HCT116 (cell line): ENCODE measurements at places on chromosomes 1 and 21. TPM values are rescaled to one million over a fixed set of nuclear protein-coding genes. Genes with fewer than 3 reads are reported as not detected.

Gene TRIM46
- total RNA-seq: 3.8 TPM

Gene VAV3
- not detected for total RNA-seq

Gene COL11A1
- 0.05 TPM for total RNA-seq

GRCh38 chr1:245541369-245541768 is 386.6 kb downstream of the KIF26B start:
- DNase-seq: no peak

- no peak for DNase-seq
These were observed 21.9 kb upstream of the GPR157 start for GRCh38 chr1:9150582-9151327.

DNA sequence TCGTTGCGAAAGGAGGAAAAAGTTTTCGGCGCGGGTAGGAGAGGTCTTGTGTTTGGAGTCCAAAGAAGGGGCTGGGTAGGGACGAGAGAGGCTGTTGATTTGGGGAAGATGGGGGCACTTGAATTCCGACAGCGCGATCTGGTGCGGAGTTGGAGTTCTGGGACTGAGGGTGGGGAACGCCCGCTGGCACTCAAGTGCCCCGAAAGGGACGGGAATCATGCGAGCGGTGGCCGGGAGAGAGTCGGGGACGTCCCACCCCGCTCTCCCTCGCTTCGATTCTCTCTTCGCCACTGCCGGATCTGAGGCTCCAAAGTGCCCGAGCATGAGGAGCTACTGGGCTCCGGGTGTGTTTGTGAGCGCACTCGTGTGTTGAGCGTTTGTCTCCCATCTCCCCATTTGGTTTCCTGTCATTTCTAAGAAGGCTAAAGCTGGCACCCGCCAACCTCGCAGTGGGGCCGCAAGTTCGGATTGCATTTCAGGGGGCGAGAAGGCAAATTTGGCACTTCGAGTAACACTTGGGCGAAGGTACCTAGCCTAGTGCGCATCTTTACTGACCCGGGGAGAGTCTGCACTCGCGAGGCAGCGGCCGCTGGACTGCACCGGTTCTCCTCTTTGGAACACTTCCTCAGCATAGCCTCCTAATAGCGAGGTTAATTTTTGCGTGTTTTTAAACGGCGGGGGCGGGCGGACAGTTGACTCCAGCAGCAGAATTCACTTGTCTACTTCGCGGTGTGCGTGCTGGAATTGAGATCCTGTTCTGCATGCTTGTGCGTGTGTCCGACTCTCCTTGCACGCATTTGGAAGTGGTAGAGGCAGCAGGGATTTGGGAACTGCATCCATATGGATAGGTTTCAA is 1.2 kb downstream of the CHRM3 start:
- DNase-seq: no peak

DNA sequence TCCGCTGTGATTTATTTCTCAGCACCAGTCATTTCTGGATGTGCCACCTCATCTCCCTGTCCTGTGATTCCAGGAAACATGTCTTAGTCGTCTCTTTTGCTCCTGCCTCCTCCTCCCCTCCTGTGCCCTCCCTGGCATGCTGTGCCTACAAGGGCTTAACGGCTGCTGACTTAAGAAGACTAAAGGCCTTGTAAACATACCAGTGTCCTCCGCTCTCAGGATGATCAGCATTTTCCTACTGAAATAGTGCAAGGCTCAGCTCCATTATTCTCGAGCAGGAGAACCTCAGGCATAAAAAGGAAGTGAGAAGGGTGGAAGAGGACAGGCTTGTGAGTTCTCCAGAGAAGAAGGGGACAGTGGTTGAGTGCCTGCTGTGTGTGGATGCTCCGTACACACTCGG is 61.6 kb upstream of the RUNX3 start:
- no peak for DNase-seq

DNA sequence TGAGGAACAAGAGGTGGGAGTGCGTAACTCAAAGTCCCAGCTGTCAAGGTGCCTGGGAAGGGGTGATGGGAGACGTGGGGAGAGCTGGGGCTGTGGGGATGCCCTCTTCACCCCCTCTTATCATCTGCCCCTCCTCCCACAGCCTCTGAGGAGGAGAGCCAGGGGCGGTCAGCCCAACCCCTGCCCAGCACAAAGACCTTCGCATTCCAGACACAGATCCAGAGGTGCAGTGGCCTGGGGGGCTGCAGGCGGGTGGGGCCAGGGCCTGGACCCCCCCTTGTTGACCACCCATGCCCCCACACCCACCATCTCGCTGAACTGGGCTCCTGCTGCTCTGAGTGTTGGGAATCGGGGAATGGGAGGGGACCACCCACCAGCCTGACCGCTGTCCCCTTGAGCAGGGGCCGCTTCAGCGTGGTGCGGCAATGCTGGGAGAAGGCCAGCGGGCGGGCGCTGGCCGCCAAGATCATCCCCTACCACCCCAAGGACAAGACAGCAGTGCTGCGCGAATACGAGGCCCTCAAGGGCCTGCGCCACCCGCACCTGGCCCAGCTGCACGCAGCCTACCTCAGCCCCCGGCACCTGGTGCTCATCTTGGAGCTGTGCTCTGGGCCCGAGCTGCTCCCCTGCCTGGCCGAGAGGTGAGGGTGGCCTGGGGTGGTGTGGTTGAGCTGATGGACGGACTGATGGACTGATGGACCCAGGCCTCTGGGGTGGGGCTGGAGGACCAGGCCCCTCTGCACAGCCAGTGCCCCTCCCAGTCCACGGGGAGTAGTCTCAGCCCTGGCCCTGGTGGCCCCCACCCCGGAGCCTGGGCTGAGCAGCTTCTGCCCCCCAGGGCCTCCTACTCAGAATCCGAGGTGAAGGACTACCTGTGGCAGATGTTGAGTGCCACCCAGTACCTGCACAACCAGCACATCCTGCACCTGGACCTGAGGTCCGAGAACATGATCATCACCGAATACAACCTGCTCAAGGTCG is 29.7 kb downstream of the TRIM11 start:
- DNase-seq: no peak

DNA sequence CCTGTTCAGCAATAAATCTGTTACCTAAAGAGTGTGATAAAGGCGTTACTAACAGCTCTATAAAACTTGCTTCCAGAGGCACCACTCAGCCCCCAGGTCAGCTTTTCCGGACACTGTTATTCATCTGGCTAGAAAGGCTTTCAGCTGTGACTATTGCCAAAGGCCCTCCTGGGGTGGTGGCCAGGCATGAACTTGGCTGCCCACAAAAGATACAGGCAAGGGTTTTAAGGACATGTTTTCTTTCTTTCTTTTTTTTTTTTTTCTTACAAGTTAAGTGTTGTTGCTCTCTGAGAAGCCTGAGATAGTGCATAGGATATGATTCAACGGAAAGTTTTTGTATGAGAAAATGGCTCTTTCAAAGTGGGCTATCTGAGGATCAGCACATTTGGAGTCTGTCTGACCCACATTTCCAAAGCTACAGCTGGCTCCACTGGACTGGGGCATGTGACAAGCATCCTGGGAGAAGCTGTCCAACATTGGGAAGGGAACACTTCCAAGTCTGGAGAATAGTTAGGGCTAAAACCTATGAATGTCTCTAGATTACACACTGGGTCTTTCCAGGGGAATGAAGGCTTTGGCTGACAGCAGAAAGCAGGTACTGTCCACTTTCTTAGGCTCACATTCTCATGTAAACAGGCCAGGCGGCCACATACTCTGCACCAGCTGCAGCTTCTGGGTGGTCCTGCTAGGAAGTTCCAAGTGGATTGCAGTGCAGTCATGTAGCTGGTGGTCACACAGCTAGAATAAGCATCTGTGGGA is 639.7 kb downstream of the LMO4 start:
- DNase-seq: no peak
